CD4-positive, alpha-beta T cell treated with Interleukin-15 for 1 hour (primary cell): ENCODE measurements at places on chromosomes 6 and 20.

DNA sequence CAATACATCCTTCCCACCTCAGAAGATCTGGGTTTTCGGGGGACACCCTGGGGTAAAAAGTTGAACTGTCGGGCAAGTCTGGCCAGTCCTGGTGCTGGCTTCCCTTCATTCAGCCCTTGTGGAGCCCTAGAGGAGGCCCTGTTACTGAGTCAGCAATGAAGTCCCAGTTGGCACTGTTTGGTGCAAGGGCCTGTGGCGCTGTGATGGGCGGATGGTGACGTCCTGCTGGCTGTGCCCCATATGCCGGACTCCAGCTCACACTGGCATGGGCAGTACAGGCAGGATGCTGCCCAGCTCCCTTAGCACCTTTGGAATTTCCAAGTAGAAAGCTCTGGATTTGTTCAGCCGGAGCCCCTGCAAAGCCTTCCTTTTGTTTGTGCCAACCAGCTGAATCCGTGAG, 186.2 kb upstream of the PMEPA1 start:
- no peak for DNase-seq

DNA sequence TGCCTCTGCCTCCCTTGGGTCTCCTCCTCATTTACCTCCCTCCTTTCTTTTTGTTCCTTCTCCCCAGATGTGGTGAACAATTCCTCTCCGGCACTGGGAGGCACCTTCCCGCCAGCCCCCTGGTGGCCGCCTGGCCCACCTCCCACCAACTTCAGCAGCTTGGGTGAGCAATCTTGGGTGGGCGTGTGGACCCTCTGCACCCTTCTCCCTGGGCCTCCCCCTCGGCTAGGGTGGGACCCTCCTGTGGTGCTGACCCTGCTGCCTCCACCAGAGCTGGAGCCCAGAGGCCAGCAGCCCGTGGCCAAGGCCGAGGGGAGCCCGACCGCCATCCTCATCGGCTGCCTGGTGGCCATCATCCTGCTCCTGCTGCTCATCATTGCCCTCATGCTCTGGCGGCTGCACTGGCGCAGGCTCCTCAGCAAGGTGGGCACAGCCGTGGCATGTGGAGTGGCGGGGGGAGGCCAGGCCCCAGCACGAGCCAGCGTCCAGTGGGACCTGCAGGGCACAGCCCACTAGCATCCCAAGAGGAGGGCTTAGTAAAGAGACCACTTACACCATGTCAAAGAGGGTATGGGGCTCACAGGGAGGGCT, 8.8 kb downstream of the DDR1 start:
- DNase-seq = no peak

- no peak for DNase-seq
Observed at GRCh38 chr6:142331601-142332000, 29.8 kb downstream of the ADGRG6 start.

DNA sequence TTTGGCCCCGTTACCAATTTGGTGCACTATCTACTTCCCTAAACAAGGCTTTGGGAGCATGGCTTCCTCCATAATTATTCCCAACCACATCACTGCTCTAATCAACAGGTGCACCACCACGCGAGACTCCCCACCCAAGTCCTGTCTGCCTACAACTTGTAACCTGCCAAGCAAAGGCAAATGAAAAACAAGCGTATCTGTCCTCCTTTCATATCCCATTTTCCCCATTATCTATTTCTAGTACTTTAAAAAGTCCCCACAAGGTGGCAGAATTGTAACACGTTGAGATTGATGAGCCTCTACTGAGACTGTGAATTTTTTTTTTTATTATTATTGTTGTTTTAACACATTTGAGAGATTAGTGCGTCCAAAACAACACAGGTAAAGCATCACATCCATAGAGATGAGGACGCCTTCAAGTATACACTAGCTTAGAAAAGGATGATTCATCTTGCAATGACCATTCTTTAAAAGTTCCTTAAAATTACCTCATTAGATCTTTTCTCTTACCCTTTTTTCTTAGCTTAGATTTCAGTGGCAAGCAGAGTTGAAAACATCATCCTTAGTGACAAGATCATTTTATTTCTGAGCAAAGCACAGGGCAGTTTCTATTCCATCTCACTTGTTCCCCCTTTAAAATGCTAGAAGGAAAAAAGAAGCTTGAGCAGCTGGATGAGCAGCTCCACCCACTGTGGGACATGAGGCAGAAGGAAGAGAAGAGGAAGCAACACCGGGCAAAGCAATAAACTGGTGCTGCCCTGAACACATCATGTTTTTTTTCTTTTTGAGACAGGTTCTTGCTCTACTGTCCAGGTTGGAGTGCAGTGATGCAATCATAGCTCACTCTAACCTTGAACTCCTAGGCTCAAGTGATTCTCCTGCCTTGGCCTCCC, 210.8 kb downstream of the ARHGAP18 start:
- DNase-seq = no peak

DNA sequence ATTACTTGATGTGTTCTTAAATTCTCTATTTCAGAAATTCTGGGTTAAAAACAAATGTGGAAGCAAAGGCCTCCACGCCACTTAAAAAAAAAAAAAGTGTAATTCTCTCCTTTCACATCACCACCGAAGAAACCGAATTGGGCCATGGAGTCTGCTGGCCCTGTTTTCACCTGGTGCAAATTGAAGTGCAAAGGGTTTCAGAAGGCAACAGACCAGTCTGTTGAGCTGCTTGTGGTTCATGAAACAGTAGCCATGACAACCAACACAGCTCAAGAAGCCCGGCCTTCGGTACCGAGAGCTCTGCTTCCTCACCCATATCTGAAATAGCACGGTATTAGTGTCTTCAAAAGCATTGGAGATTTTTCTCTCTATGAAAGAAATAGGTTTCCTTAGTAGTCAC, 63.1 kb downstream of the GMPR start:
- no peak for DNase-seq

DNA sequence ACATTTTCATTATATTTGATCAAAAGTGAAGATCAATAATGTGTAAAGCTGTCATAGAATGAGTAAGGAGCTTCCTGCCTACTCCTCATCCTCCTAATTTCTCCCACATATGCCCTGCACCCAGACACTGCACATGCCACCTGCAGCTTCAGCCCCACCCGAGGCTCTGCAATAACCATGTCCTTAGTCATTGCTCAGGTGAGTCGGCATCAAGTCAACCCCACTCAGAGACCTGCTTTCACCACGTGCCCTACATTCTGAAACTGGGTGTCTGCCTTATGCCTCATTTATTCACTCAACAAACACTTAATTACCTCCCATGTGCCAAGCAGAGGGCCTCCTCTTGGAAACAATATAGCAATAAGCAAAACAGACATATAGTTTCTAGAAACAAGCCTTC, 15.4 kb upstream of the TNFAIP3 start:
- no peak for DNase-seq

DNA sequence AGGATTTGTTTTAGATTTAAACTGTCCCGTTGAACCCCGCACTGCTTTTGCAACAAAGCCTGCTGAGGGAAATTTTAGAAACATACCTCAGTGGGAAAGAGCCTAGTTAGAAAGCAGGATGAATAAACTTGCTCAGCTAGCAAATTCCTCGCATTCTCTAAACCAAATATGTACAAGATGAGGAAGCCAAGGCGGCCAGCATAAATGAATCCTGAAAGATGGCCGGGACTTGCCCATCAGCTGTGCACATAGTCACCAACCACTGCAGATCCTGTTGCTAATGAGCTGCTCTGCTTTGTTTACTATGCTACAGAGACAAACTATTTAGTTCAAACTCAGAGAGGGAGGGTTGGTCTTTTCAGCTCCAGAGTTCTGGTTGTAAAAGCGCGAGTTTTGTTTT, 49.0 kb downstream of the TMEM170B start:
- DNase-seq = no peak

GRCh38 chr6:97406633-97407032, 123.6 kb upstream of the MMS22L start:
- no peak for DNase-seq
